CD8-positive, alpha-beta memory T cell (primary cell): ENCODE measurements at places on chromosomes 5 and 9. TPM values are rescaled to one million over a fixed set of nuclear protein-coding genes. Genes with fewer than 3 reads are reported as not detected.

DNA sequence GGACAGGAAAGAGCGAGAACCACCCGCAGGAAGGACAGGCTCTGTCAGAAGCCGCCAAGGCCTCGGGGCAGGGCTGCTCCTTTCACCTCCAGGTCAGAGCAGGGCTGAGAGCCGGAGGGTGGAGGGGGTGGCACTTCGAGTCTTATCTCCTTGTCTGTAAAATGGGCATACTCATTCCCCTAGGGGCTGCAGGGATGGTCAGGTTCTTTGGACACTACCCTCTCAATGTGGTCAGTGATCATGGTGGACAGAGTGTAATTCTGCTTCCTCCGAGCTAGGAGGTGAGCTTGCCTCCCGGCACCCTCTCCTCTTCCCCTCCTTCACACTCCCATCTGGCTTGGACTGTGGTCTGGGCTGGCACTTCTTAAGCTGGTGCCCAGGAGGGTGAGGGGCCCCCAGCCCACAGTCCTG is 39.6 kb downstream of the RGS3 start:
- no peak for DNase-seq

DNA sequence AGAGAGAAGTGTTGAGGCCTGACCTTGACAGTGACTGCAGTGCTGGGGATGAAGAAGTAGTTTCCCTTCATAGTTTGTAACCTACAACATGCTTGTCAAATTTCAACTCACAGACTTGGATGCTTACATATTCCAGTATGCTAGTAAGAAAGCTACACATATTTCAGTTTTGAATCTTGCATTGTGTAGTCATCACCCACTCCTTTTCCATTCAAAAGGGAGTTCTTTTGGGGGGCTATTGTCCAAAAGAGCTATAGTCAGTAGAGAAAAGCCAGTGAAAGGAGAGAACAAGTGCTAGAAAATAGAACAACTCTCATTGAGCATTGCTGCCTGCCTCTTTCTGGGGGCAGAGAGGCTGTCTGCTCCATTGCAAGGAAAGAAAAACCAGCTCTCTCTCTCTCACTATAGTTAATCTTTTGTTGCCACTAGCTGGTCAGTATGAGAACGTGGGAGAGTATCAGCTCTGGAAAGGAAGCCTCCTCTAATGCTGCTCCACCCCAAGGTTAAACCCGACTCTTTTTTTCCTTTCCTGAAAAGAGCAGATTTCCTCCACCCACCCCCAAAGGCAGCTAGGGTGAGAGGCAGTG is 7.3 kb downstream of the ASTN2 start:
- no peak for DNase-seq

DNA sequence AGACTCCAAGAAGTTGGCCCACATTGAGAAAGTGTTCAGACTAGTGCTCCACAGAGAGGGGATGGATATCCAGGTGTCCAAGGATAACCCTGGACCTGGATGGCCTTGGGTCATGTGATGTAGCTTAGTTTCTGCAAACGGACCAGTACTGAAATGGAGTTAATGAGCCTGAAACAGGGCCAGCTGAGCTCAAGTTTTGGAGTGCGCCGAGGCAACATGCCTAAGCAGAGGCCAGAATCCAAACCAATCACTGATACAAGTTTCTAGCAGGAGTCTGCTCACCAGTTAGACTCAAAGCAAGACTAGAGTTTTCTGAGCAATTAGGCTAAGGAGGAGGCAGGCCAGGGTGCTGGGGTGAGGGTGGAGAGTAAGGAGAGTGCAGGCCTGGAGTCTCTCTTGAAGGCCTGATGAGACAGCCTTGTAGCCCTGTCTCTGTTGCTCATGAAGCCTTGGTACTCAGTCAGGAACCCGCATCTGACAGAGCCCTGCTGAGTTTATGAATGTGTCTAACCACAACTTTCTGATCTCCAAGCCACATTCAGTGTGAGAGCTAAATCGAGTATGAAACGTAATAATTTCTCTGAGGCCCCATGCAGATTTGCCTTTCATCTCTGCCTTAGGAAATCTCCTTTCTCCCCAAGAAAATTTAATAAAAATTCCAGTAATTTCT is 68.9 kb upstream of the EQTN start:
- DNase-seq: peak; percentile 2

Gene XPA
- total RNA-seq: 11.2 TPM

Gene POU5F2
- 0.28 TPM for total RNA-seq

Gene NTNG2
- total RNA-seq: 2.0 TPM

GRCh38 chr5:103929338-103930013 is 366.9 kb upstream of the NUDT12 start:
- no peak for DNase-seq
